ENCODE measurements at places on chromosomes 12 and 14.

- DNase-seq = no peak
These were observed 106.0 kb downstream of the RMST start for GRCh38 chr12:97568336-97569180.

- no peak for DNase-seq
These were observed 66.4 kb downstream of the PTPRR start for GRCh38 chr12:70854138-70854537.

DNA sequence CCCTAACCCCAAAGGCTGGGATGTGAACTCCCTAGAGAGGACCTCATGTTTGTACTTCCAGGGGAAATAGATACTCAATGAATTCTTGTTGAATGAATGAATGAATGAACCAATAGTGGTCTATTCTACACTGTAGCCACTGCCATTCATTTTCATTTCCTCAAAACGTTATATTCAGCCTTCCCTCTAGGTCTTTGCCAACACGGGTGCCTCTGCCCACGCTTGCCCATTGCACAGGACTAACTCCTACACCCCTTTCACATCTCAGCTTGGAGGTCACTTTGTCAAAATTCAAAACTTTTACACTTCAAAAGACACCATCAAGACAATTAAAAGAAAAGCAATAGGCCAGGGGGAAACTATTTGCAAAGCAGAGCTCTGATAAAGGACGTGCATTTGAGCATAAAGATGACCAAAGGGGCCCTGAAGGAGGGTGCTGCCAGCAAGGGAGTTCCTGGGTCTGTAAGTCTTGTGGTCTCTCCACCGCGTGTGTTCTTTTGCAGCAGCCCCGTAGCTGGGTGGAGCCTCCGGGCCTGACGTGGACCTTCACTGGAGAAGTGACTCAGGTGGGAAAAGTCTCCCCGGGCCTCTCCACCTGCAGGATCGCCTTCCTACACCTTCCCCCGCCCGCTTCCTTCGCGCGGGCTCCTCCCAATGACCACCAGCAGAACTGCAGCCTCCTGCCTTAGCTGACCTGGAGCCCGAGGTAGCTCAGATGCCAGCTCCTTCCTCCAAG, 31.5 kb downstream of the TMEM63C start:
- no peak for DNase-seq

DNA sequence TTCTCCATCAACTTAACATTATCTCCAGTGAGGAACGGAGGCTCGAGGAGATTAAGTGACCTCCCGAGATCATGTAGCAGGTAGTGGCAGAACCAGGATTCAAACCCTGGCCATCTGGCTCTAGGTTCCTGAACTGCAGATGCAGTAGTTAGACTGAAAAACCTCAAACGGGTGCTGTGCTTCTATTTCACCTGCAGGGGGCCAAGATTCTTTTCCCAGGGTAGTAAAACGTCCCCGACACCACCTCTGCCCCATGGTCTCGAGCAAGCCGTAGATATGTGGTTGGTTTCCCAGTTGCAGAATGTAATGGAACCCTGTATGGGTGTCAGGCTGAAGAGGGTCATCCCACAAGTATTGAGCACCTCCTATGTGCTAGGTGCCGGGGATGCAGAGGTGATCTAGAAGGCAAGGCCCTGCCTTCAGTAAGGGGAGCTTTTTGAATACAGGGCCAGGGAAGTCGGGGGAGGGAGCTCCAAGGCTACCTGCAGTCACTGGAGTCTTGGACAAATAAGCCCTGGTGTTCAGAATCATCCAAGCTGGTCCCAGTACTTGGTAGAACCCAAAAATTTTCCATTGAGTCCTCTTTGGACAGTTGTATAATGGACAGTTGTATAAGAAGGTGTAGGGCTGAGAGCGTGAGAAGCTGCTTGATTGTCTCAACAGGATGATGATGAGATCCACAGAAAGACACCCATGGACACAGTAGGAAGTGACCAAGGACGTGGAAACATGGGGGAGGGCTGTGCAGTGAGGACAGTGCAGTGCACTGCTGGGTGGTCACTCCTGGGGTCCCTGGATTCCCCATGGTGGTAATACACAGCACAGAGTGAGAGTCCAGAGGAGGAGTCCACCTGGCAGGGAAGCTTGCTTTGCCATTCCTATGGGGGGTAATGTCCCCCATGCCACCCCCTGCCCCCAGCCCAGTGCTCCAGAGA, 197.2 kb downstream of the CHST11 start:
- DNase-seq = no peak

DNA sequence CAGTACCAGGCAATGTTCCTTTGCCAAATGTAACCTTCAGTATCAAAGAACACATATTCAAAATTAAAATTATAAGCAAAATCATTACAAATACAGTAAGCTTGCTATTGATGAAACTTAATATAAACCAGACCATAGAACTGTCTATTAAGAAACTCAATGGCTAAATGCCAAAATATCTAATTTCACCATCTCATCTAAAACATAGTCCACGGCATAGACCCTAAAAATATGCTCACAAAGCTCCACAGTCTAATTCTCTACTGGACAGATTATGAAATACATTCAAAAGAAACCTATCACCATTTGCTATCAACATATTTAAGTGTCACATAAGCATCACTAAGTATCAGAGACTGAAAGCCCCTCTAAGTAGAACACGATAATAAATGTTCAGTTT, 25.2 kb downstream of the DUSP16 start:
- no peak for DNase-seq

Data from cortex of kidney (tissue), 1 donor.